ENCODE measurements at places on chromosomes 5 and 9.

GRCh38 chr5:98163796-98164493, 609.5 kb upstream of the RGMB start:
- no peak for DNase-seq

DNA sequence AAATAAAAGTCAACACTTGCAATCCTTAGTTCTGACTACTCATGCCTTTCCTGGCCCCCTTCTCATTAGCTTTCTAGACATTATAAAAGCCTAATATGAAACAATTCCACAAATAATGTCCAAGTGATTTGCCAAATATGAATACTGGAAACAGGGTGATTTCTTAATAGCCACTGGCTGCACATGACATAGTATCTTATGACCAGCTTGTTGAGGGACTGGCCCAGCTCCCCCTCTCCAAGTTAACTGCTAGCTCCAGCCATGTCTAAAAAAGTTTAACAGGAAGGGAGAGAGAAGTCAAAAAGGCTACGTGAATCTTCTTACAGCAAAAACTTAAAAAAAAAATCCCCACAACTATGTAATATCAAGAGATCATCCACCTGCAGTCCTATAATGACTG, 1.5 kb downstream of the CERT1 start:
- no peak for DNase-seq

DNA sequence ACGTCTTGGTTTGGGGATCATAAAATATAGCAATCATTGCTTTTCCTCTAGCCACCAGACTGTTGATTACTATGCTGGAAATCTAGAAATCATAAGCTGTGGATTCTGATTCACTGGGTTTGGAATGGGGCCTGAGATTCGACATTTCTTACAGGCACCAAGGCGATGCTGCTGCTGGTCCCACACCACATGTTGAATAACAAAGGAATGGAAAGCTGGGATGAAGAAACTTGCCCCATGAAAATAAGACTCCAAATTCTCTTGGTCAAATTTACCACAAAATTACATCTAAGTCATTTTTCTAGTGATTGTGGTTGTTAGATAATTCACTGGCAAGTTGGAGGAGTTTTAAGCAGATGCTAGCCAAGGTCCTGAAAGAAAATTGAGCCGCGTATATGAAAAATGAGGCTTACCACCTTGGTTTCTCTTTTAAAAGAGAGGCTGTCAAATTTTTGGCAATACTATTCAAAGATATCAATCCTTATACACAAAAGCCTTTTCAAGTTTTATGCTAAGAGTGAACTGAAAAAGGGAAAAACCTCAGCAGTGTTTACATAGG, 23.0 kb upstream of the MEIKIN start:
- DNase-seq, result no peak

- DNase-seq, result no peak
Measured at GRCh38 chr5:43036409-43036808, 3.7 kb downstream of the ANXA2R start.

DNA sequence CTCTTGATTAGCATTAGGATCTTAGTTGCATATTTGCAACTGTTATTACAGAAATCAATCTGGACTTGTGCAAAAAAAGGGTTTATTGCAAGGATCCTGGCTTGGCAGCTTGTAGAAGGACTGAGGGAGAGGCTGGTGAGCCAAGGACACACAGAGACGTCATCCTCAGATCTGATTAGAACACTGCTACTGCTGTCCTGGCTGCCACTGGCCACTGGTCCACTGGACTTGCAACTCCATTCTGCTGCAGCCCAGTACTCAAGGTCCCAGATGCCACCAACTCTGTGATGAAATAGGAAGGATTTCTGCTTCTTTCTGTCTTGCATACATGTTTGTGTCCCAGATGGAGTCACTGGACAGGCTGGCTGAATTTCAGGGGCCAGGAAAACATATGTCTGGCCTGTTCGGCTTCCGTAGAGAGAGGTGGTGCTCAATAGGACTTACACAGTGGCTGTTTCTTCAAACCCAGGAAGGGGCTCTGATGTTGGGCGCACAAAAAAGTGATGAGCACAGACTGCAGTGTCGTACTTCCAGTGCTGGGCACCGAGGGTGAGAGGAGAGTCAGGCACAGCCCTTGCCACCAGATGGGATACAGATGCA, 68.9 kb upstream of the SH3PXD2B start:
- DNase-seq, result no peak

GRCh38 chr9:74006935-74007334, 490.2 kb upstream of the RORB start:
- DNase-seq, result no peak

DNA sequence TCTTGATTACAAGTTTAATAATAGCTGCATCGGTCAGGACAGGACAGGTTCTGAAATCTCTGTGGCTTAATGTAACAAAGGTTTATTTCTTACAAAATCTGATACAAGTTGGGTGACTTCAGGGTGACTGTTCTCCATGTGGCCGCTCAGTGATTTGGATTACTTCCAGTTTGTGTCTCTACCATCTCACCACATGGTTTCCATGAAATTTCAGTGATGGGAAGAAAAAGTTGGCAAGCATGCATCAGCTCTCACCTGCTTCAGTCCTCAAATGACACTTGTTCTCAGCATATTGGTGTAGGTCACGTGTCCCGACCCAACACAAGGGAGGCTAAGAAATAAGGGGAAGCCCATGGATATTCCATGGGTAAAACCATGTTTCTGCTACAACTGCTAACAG, 7.8 kb upstream of the TMEM268 start:
- no peak for DNase-seq

DNA sequence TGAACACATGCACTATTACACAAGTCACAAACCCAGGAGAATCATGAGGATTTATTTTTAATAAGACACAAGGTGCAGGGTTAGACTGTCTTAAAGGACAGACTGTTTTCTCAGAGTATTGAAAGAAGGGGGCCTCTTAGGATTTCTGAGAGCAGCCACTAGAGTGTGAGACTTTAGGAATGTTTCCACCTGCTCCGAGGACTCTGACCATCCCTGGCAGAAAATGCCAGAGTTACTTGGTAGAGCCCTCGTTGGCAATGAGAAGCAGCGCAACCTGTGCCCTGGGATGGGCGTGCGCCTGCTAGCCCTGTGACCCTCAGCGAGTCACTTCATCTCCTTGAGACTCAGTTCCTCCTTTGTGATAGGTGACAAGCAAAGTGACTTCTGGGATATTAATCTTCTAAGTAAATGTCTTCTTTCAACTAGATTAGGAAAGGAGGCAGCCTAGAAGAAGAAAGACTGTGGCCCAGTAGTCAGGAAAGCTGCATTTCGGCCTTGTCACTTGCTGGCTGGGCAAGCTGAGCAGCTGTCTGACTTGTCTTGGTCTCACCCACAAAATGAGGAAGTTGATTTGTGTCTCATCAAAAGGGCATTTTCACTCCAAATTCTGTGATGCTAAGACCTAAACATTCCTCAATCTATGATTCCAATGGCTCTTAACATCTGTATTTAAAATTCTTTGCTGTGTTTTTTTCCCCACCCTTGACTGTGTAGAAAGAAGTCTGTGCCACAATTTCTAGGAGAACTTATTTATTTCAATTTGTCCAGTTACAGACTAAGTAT, 60.5 kb downstream of the PTCD2 start:
- no peak for DNase-seq

All from stimulated activated CD4-positive, alpha-beta T cell treated with anti-CD3 and anti-CD28 coated beads, Interleukin-1b, Interleukin-23, amount 100 ng/mL, for 4 hours (primary cell).